SK-N-MC (cell line): ENCODE measurements at places on chromosomes 4 and X.

DNA sequence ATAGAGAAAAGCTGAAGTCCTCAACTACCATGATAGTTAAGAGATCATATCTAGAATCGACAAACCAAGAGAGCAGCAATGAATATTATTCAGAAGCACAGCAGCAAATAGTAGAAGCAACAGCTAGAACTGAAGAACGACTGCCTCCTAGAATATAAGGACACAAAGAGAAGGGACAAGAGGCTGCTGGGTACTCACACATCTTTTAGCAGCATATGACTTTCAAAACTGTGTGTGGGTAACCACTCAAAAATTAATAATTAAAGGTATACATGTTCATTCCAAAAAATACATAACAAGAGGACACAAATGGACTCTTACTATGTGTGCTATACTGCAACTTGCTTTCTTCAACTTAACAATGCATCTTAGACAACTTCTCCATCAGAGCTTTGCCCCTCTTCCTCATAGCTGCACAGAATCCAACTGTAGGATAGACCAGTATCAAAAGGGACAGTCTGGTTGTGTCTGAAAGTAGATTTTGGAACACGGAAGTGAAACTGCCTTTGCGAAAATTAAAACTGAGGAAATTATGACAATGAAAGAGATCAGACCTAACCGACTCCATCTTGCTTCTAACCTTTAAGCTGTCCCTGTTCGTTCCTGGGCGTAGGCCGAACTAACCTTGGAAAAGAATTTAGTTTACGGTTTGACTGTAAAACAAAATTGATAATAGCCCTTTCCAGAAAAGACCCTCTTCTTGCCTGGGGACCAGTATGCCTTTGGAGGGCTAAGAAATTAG lies 125.7 kb downstream of the SH3KBP1 start:
- no peak for DNase-seq

DNA sequence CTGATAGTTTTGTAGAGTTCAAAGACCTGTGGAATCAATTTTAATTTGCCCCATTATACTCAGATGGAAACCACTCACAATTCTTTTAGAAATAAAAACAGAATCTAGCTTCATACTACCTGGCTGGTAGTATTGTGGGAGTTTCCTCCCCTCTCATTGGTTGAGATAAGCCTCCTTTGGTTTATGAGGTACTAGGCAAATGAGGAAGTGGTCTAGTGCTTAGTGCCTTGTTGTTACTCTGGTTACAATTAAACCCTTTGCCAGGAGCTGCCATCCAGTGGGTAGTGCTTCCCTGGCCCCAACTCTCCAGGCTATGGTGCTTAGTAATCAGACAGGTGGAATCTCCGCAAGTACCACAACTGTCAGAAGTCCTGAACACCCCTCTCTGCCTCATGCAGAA lies 118.3 kb downstream of the CDKL5 start:
- no peak for DNase-seq

DNA sequence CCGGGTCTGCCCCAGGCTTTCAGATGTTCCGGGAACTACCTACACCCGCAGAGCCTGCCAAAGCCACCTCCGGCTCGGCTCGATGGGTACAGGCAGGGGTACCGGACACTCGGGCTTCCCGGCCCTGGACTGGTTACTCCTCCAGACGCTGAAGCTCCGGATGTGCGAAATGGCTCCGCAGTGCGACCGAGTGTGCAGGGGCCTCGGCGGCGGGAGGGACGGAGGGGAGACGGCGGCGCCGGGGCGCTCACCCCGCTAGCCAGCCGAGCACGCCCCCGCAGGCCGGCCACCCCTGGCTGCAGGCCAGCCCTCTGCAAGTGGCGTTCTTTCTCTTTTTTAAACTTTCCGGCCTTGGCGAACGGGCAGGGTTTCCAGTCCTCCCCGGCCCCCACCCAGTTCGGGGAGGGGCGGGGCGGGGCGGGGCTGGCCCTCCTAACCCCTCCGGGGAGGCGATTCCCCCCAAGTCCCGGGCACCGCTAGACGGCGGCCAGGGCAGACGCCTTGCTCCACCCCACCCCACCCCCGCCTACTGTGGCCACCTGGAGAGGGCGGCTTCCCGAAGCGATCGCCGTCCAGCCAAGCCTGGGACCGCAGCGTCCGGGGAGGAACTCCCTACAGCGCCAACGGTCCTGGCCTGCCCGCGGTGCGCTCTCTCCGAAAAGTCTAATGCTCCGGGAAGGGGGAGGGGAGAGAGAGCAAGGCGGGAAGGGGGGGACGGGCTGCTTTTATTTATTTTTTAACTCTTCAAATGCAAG lies 7.5 kb downstream of the BCOR start:
- DNase-seq = no peak

GRCh38 chrX:29530501-29530900 lies 684.9 kb upstream of the MAGEB2 start:
- DNase-seq = no peak

GRCh38 chr4:113455061-113455460 lies 306.5 kb downstream of the CAMK2D start:
- no peak for DNase-seq

DNA sequence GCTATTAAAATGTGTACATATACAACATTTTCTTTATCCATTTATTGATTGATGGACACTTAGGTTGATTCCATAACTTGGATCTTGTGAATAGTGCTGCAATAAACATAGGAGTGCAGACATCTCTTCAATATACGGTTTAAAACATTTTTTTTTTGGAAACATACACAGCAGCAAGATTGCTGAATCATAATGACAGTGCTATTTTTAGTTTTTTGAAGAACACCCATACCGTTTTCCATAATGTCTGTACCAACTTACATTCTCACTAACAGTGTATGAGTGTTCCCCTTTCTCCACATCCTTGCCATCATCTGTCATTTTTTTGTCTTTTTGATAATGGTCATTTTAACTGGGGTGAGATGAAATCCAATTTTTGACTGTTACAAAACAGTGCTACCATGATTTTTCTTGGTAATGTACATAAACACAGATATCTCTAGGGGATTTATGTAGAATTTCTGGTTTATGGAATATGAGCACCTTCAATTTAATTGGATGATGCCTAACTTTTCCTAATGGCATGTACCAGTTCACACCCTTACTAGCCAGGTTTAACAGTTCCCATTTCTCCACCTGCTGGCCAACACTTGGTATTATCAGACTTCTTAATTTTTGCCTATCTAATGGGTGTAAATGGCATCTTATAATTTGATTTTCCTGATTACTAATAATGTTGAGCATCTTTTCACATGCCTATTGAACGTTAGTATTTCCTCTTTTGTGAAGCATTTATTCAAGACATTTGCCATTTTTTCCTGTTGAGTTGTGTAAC lies 21.0 kb upstream of the TMSB15B start:
- DNase-seq = no peak

DNA sequence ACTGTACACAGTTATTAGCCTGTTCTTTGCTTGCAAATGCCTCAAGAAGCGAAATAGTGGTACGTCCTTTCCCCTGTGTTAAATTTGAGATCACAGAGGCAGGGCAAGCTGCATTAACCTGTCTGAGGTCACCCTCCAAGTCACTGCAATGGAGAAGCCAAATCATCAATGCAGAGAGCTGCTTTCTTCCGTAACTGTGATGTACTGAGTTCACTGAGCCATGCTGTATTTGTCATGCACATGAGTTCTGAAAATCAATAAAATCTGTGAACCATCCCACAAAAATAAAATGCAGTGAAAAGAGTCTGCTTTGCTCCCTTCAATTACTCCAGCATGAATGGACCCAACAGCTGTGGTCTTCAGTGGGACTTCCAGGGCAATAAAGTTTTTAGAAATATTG lies 393.5 kb downstream of the KCNIP4 start:
- DNase-seq = no peak

DNA sequence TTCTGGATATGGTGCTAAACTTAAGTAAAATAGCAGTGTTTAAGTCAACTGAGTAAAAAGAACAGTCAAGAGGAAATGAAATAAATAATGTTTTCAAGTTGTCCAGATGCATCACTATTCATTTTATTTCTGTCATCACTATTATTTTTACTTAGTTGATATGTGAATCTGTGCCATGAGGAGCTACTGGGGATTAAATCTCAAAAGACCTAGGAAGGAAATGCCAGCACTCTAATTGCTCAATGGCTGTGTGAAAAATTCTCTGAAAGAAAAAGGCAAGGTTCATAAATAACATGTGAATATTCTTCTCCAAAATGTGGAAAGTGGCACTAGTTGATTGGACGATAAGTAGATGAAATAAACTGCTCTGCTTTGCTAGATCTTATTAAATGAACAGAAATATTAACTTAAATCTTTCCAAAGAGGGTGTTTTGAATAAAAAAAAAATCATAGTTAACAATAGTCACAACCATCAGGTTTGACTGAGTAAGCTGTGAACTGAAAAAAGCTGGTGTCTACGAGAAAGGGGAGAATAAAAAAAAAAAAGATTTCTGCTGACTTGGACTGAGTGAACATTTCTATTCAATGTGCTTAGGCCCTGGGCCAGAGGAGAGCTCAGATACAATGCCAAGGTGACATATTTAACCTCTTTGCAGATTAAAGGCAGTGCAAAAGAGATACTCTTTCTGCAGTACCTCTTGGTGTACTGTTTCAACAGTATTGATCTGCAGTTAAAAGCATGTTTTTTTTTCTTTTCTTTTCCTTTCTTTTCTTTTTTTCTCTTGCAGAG lies 1.6 kb downstream of the SPARCL1 start:
- no peak for DNase-seq

- no peak for DNase-seq
These were observed 30.8 kb downstream of the INTS12 start for GRCh38 chr4:105677709-105678108.

DNA sequence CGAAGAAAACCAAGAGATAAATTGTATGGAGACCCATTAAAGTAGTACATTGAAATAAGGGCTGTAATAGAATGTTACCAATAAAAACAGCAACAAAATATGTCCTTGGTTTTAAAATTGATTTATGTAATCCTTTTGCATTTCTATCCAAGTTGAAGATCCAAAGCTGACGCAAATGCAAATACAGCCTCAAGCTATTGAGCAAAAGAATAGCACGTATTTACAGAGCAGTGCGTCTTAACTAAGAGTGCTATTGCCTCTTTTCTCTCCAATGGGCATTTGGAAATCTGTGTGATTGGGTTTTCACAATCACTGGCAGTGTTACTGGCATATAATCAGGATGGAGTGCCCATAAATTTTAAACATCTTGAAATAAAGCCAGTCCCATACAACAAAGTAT lies 417.4 kb downstream of the TLL1 start:
- no peak for DNase-seq

- no peak for DNase-seq
These were observed 17.1 kb downstream of the RCHY1 start for GRCh38 chr4:75497133-75497532.

DNA sequence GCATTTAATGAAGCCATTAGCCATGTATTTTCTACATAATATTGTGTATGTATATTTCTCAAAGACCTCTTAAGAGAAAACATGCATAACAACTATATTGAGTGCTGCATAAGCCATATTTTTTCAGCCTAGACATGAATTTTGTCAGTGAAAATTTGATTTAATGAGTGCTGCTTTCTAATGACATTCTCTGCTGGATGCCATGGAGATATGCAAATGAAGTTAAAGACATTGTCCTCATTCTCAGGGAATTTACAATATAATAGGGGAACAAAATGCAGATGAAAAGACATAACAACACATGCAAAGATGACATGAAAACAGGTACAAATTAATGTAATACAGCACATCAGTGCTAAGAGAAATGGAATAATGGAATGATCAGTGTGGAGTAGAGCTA lies 118.7 kb downstream of the ATOH1 start:
- no peak for DNase-seq

- no peak for DNase-seq
These were observed 155.6 kb downstream of the PCDH7 start for GRCh38 chr4:30875658-30876269.

GRCh38 chr4:83013902-83014301 lies 3.3 kb upstream of the LIN54 start:
- DNase-seq = no peak

DNA sequence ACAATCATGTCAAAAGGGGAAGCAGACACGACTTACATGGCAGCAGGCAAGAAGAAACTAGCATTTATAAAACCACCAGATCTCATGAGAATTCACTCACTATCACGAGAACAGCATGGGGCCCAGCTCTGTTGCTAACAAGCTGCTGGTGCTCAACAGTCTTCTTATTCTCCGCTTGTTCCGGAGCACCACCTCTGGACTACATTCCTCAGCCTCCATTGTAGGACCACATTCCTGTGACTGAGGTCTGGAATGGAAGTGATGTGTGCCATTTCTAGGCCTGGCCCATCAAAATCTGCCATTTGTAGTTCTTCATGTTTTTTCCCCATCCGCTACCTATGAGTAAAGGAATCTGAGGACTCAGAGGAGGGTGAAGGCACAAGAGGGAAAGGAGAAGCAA lies 111.5 kb upstream of the PTCHD1 start:
- DNase-seq = no peak

DNA sequence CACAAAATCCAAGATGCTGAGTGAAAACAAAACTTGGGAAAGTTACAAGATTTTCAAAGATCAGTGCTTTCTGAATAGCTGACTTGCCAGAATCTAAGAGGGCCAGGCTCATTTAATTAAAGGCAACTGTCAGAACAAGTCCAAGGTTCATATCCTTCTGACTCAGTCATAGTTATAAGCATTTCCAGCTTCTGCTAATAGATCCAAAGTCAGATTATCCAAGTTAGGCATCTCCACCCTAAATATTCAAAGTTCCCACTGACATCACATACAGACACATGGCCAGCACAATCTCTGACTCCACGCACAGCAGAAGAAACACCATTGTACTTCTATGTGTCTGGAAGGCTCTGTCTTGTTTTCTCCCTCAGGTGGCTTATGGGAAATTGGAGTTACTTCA lies 41.8 kb downstream of the GASK1B start:
- no peak for DNase-seq

DNA sequence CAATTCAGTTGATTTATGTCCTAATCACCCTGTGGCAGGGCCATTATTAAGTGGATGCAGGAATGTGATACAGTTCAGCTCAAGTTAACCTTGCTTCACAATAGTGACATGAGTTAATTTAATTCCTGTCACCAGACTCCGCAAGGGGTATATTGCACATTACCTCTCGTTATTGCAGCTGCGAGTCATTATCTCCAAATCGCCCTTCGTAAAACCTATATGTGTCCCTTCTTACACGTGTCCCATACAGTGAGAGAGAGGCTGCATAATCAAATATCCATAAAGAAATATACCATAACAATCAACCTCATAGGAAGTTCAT lies 369.9 kb upstream of the ANXA10 start:
- DNase-seq = no peak

- DNase-seq = no peak
These were observed 247 bp upstream of the PPA2 start for GRCh38 chr4:105474099-105474518.

DNA sequence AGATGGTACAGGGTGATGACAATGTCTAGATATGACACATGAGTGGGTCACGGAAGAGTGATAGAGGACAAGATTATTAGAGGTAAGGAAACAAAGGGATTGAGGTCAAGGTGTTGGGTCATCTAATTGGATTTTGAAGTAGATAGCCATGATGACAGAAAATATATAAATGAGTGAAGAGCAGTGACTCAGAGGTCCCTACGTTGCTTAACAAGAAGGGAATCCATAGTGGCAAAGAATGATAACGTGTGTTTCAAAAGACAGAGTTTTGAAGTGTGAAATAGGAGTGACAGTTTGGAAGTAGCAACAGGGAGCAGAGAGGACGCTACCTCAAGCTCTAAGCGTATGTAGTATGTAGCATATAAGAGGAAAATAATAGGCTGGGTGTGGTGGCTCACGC lies 22.2 kb upstream of the CAMK2D start:
- DNase-seq = no peak

- DNase-seq = no peak
These were observed 95.8 kb upstream of the EGFL6 start for GRCh38 chrX:13473442-13474163.

GRCh38 chrX:150005027-150005426 lies 66.7 kb upstream of the EOLA2 start:
- no peak for DNase-seq
